ENCODE measurements at places on chromosomes 6 and 20. TPM values are rescaled to one million over a fixed set of nuclear protein-coding genes. Genes with fewer than 3 reads are reported as not detected.

SYCP2L gene
- total RNA-seq: 0.82 TPM

DNA sequence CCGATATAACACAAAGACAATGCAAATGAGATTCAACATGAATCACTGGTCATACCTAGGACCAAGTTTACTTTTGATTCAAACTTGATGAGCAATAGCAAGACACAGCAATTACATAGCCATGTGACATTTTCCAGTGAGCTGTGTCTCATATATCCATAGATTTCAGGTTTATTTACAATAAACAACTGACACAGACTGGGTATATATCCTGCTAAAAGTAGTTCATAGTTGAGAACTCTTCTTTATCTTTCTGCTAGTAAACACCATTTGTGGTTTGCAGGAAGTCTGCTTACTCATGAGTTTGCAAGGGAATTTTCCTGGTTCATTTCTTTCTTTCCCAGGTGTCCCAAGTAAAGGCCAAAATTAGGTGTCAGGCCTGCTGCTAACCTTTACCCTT, 343.4 kb downstream of the KIF16B start:
- no peak for DNase-seq

C20orf96 gene
- total RNA-seq: 1.5 TPM

DNA sequence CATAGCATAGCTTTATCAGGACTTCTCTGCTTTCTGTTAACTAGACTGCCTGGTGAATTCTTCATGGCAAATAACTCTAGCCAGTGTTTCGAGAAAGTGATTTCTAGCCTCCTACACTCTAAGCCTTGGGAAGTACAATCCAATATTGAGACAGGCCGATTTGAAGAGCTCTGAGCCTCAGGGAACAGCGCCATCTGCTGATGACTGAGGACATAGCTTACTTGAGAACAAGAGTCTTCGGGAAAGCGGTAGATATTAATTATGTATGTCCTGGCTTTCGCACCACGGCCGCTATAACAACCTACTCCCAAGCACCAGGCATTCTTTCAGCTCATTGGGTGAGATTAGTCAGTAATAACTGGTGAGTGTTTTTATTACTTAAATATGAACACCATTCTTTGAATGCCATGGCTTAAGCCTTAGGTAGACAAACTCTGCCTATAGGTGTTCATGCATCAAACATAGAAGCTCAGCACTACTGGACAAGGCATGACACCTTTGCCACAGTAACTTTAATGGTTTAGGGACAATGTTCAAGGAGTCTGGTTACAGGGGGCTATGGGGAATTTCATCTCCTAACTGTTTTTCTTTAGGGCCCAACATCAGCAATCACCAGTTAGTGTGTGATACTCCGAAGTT, 518.6 kb downstream of the BMP2 start:
- DNase-seq: peak; percentile 52

GRCh38 chr6:34462551-34462971, 3.3 kb upstream of the PACSIN1 start:
- no peak for DNase-seq

DNA sequence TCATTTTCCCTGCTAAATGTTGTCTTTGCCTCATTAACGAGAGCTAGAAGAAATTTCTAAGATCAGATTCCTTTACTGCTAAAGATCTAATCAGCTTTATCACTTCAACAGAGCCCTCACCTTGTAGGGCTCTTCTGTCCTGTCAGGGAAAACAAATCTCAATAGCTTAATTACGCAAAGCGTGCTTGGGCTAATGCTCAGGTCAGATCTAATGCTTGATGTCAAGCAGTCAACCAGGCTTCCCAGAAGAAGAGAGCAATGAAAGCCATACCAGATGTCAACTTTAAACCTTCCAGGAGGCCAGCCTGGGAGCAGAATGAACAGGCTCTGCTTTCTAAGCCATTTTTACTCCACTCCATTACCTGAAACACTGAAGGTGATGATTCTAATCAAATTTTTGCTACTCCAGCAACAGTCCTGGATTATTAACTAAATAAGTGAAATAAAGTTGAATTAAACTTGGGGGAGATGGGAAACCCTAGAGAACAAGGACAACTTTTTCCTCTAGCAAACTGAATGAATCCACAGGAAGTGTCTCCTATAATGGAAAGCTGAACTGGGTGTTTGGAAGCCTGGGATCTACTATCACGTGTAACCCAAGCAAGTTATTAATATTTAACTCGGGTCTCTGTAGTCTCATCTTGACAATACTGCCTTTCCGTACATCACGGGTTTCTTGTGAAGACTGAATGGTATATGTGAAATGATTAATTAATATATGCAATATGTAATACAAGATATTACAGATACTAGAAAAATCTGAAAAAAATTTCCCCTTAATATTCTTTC, 273.7 kb downstream of the PTPRK start:
- no peak for DNase-seq

- DNase-seq: no peak
These were observed 237.7 kb downstream of the ARID1B start for GRCh38 chr6:157014871-157015270.

DNA sequence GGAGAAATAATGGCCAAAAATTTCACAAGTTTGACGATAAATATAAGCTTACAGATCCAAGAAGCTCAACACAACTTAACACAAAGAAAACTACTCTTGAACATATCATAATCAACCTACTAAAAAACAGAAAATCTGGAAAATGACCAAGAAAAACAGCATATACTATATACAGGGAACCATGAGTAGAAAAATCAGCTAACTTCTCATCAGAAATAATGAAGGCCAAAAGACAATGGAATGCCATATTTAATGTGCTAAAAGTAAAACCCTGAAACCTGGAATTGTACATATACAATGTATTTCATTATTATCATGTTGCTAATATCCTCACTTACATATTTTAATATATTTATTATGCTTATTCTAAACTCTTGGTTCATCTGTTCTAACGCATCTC, 25.3 kb downstream of the MAPK13 start:
- no peak for DNase-seq

- no peak for DNase-seq
These were observed 420.9 kb downstream of the GJA1 start for GRCh38 chr6:121856296-121856695.

GRCh38 chr20:41225091-41225490, 87.7 kb downstream of the PLCG1 start:
- no peak for DNase-seq

GRCh38 chr6:158630938-158631616, 13.5 kb downstream of the DYNLT1 start:
- no peak for DNase-seq

SLC4A11 gene
- total RNA-seq: 2.0 TPM

All from gastrocnemius medialis (tissue), 4 donors.